HCEC 1CT (cell line): ENCODE measurements at places on chromosomes 2 and 18.

DNA sequence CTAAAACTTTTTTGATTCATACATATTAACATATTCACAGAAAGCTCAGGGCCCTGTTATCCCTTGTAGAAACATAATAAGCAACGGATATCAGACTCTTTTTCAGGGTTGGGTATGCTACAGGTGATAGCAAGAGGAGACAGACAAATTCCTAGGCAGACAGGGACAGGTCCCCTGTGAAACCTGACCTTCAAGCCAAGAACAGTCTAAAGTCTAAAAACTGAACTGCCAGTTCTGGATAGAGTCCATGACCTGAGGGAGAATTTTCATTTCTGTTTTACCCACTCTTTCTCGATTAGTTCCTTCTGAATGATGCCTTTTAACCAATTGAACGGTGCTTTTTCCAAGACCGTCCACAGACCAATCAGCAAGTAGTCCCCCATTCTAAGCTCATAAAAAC lies 54.2 kb downstream of the RIT2 start:
- DNase-seq = no peak

GRCh38 chr18:66571845-66572244 lies 32.0 kb downstream of the CDH19 start:
- no peak for DNase-seq

DNA sequence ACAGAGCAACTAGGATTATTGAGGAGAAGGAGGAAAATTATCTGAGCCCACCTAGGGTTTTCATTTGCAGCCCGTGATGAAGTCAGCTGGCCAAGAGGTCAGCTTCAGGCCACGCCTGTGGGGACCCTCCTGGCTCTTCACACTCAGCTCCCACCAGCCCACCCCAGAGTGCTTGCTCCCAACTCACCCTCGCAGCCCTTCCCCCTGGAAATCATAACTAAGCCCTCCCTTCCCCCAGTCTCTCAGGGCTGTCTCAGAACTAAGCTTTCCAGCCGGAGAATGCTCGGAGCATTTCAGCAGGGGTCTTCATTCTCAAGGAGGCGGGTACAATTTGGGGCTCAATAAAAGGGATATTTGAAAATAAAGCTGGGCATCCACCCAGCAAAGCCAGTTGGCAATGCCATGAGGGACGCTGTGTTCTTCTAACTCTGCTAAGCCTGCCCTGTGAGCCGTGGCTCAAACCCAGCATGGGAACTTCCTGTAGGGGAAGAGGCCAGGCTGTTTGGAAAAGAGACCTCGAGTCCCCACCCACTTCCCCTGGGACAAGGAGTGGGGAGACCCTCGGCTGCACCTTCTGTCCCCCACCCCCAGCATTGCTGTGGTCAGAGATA lies 194.9 kb downstream of the CTIF start:
- DNase-seq = no peak

- DNase-seq = no peak
These were observed 93.7 kb upstream of the HS6ST1 start for GRCh38 chr2:128412181-128412871.

- DNase-seq = no peak
These were observed 13.5 kb downstream of the CCDC121 start for GRCh38 chr2:27615316-27615715.

- DNase-seq = no peak
These were observed 12.0 kb downstream of the SPAG16 start for GRCh38 chr2:213296270-213296669.

- DNase-seq = no peak
These were observed 66.9 kb downstream of the C18orf63 start for GRCh38 chr18:74382481-74383017.

DNA sequence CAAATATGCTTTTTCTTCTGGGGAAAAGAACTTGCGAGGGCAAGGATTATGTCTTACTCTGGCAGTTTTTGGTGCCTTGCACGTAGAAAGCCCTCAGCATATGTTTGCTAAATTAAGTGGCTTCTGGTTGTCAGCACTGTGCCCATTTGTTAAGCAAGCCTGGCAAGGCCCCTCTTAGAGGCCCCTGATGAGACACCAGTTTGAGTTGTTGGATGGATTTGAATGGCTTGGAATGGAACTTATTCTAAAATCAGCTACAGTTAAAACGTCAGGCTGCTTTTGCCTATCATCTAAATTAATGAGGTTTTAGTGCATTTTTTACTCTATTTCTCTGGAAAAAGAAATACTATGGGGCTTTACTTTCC lies 28.2 kb downstream of the TMEM182 start:
- no peak for DNase-seq
